ENCODE measurements at places on chromosomes 6 and 20. TPM values are rescaled to one million over a fixed set of nuclear protein-coding genes. Genes with fewer than 3 reads are reported as not detected.
A peak's percentile ranks its signal among the peaks of the same experiment; 100 is the strongest.

- DNase-seq: no peak
These were observed 33.0 kb downstream of the TRERF1 start for GRCh38 chr6:42418724-42419123.

DNA sequence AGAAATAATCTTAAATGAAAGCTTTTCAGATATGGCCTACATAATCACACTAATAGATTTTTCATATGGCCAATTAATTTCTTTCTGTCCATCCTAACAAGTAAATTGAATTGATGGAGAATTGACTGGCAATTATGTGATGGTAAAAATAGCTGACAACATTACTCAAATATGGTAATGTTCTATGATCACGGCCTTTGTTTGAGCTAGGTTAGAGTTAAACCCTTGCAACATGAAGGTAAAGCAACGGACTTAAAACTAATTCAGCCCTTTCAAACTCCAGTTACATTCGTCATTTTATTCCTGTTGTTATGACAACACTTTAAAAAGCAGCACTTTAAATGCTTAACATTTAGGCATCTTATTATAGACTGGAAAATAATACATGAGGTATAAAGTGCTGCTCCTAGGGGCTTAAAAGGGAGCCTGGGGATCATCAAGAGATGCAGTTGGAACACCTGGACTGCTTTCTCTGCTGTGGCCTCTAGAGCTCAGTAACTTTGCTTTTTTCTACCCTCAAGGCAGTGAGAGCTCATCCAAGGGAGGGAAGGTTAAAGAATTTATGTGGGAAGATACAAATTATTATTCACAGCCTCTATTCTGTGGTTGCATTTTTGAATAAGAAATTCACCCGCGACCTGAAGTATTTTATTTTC, 46.9 kb downstream of the RIPOR2 start:
- no peak for DNase-seq

- DNase-seq: no peak
These were observed 327.4 kb upstream of the MAN1A1 start for GRCh38 chr6:119676961-119677360.

GRCh38 chr20:31815408-31816188, 3.6 kb upstream of the MYLK2 start:
- DNase-seq: no peak

DNA sequence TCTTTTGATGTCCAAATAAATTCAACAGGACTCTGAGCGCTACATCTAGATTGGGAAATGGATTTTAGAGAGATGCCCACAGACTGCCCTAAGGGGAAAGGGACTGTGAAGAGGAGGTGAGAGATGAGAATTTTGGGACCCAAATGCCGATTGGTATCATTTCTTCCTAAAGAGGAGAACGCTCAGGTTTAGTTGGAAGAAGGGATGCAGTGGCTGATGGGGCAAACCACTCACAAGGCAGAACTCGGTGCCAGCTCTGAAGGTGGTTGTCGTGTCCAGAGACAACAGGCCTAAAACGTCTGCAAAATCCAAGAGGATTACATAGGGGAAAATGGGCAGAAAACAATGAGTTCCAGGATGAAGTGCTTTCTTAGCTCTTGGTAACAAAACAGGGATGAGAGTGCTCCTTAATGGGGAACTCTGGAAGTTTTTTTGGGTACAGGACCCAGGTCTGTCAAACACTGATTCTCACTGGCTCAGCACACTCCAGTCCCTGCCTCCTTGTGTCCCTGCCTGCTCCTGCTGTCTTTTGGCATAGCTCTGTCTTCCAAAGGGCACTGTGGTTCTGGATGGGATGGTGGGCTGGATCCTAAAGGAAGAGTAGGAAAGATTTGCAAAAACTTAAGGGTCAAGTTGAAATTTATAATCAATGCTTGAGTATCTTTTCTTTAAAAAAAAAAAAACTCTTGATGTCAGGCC, 29.0 kb downstream of the NEDD9 start:
- no peak for DNase-seq

DNA sequence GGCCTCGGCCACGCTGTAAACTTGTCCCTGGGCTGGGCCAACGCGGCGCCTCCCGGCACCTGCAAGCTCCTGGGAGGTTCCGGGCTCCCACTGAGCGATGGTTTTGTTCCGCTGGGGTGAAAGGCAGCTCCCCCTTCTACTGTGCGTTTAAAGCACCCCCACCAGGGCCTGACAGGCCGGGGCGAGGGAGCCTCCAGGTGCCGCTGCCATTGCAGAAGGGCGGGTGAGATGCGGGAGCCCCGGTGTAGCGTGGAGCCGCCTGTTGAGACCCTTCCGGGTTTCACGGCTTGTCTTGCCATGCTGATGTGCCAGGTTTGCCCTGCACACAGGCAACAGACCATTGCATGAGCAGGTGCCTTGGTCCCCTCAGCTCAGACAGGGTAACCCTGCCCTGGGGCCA, 2.9 kb downstream of the COL20A1 start:
- DNase-seq: peak; percentile 44

DNA sequence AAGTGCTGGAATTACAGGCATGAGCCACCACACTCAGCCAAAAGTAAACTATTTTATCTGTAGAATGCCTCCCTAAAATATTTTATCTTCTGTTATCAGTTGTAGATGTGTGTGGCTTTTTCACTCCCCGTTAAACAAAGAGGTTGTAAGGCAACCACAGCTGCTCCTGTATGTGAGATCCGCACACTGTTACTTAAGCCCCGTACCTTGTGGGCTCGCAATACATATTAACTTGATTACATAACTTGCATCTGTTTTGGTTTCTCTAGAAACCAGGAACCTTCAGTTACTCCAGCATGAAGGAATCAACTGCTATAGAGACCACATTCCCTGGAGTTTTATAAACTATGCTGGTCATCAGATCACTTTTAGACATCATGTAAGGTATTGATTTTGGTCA, 420.1 kb upstream of the SLC35B3 start:
- DNase-seq: no peak

GRCh38 chr6:72350296-72350881, 271.5 kb upstream of the KCNQ5 start:
- DNase-seq: no peak

DNA sequence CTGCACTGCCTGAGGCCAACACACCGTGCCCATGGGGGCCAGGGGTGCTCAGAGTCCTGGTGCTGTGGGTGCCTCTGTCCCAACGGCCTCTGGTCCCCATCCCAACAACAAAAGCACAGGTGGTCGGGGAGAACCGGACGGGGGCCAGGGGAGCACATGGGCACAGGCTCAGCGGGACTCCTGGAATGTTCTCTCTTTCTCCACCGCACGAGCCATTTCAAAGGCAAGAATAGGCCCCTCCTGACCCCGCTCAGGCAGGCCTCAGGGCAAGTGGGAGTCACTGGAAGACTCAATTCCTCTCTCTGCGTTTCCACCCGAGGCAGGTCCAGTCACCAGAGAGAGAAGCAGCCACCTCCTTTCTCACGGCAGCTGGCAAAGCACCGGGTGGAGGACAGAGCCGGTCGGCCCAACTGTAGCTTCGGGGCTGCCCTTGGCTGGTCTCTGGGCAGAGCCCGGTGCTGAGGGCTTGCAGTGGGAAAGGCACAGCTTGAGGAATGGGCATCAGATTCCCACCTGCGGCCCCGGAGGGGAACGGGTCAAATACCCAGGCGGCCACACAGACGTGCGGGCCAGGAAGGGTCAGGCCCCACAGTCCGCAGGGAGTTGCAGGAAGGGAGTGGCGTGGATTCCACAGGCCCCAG, 55.2 kb downstream of the KCNQ2 start:
- DNase-seq: no peak

DNA sequence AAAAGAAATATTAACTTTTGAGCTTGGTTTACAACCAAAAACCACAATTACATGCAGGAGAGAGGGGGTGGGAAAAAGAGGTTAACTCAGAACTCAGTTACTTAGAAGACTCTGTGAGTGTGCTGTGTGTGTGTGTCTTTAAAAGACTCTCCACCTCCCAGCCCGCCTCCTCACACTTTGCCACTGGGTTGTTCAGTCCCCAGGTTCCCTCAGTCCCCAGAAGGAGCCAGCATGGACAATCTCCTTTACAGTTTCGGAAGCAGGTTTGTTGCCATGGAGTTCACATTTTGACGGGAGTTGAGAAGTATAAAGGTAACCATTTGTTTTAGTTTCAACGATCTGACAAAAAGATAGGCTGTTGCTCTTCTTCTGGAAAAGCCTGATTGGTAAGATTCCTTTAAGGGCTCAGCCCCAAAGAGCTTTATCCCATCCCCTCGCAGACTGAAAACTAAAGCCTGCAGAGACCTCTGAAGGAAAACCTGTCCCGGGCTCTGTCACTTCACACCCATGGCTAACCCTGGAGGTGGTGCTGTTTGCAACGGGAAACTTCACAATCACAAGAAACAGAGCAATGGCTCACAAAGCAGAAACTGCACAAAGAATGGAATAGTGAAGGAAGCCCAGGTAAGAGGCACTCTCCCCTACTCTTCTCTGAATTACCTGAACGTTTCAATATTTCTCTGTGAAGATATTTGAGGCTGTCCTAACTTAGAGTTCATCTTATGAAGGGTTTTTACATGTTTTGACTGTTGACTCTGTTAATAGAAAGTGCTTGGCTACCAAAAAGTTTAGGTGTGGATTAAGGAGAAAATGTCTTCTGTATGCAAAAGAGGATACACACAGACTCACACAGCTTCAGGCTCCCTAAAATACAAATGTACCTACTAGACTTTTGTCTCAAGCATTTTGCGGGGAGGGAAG, at the start of gene SPTLC3:
Gene SPTLC3, plus strand, starts transcription at position 212 of the 921 bp plus-strand sequence. Its CDS starts 296 bp downstream, at position 508.
- peak; percentile 24 for DNase-seq

DNA sequence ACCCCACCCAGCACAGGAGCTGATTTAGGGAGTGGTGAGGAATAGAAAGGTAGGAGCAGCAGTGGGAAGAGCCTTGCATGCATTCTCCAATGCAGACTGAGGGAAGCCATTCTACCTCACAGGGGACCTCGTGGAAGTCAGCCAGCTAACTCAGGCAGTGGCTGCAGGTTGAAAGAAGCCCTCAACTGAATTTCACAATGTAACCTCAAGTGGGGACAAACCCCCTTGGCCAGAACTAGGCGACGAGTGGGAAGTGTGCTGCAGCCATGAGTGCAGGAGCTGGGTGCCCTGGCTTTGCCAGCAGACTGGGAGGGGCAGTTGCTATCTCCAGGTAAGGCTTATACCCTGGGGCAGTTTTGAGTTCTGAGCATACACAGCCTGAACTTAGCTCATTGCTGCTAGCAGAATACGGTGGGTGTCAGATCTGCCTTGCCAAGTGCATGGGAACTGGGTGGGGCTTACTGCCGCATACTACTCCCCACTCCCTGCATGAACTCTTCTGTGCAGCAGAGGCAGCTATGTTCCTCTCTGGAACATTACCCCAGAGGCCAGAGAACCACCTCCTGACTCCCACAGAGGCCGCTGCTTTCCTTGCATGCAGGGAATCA, 126.5 kb downstream of the CDK19 start:
- no peak for DNase-seq

DNA sequence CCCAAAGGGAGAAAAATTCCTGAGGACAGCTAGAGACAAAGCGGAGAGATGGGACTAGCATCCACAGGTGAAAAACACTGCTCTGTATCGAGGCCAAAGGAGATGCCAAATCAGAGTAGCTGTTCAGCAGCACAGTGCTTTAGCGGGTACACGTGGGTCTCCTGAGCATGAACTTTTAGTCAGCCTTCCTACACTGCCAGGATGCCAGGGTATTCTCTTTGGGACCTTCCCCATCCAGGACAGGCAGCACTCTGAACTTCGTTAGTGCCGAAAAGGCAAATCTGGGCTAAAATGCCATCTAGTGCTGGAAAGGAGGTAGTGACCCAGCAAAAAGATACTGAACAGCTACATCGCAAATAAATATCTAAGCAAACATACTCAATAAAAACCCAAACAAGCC, 64.9 kb downstream of the C6orf58 start:
- peak; percentile 31 for DNase-seq

- DNase-seq: no peak
These were observed 7.5 kb downstream of the BCAS1 start for GRCh38 chr20:54062812-54063280.

DNA sequence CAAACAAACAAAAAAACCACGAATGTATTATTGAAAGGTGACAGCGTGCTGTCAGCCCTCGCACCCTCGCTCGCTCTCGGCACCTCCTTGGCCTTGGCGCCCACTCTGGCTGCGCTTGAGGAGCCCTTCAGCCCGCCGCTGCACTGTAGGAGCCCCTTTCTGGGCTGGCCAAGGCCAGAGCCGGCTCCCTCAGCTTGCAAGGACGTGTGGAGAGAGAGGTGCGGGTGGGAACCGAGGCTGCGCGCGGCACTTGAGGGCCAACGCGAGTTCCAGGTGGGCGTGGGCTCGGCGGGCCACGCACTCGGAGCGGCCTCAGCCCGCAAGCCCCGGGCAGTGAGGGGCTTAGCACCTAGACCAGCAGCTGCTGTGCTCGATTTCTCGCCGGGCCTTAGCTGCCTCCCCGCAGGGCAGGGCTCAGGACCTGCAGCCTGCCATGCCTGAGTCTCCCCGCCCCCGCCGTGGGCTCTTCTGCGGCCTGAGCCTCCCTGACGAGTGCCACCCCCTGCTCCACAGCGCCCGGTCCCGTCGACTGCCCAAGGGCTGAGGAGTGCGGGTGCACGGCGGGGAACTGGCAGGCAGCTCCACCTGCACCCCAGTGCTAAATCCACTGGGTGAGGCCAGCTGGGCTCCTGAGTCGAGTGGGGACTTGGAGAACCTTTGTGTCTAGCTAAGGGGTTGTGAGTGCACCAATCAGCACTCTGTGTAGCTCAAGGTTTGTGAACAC, 20.9 kb upstream of the MBOAT1 start:
- DNase-seq: no peak

GRCh38 chr6:91435630-91436029, 848.8 kb upstream of the MAP3K7 start:
- DNase-seq: no peak

DDX43 gene
- total RNA-seq: 0.60 TPM

RBM39 gene
- 231 TPM for total RNA-seq

ADAT2 gene
- 13.3 TPM for total RNA-seq

GSTA2 gene
- total RNA-seq: 0.14 TPM

OXT gene
- total RNA-seq: not detected
